ENCODE measurements at places on chromosomes 6 and 20.

GRCh38 chr6:100281471-100281901, 183.2 kb downstream of the SIM1 start:
- no peak for DNase-seq

- no peak for DNase-seq
Measured at GRCh38 chr20:732727-733126, 35.6 kb downstream of the SLC52A3 start.

GRCh38 chr20:60242836-60243505, 284.7 kb downstream of the CDH26 start:
- no peak for DNase-seq

- DNase-seq = no peak
Measured at GRCh38 chr6:184161-184700, 108.1 kb upstream of the DUSP22 start.

DNA sequence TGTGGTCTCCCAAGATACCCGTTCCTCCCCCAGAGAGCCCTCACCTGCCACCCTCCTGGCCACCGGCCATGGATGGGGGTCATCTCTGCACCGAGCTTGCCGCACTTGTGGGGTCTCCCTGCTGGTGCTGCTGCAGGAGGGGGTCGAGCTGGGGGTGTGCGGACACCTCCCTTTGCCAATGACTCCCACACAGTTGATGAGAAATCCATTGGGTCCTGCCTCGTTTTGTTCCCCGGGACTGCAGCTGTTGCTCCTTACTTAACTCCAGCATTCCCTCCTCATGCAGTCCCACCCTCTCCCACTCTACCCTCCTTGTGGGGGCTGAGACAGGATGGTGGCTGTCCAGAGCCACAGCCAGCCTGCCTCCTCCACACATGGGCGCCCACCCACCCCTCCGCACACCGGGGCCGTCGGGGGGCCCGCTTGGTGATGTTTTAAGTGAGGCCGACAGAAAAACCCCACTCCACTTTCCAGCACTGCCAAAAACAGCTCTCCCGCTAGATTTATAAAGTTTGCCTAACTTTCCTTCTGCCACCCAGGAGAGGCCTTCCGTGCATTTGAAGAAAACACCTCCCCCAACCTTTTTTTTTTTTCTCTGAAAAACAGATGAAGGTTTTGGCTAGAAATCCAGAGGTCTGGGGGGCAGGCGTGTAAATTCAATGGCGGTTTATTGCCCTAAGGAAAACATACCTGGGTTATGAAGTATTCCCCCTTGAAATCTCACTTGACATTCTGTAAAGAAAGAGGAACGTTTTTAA, 53.5 kb upstream of the APCDD1L start:
- no peak for DNase-seq

DNA sequence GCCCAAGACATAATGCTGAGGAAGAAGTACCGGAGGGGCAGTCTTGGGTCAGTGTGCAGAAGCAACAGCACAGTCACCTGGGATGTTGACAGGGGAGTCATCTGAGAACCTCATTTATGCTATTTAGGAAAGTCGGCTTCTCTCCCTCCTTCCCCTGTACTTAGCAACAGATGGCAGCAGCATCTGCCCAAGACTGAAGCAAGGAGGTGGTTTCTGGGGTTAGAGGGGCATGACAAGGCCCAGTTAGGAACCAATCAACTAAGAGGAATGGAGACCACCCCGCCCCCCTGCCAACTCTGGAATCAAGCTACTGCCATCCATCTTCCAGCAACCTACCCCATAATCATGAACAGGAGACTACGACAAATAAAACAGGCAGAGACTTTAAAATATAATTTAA, 21.7 kb downstream of the RIPK1 start:
- DNase-seq = no peak

GRCh38 chr6:4805553-4806336, 29.5 kb downstream of the CDYL start:
- no peak for DNase-seq
